Amniotic stem cell (primary cell): ENCODE measurements at places on chromosomes 4 and X.

DNA sequence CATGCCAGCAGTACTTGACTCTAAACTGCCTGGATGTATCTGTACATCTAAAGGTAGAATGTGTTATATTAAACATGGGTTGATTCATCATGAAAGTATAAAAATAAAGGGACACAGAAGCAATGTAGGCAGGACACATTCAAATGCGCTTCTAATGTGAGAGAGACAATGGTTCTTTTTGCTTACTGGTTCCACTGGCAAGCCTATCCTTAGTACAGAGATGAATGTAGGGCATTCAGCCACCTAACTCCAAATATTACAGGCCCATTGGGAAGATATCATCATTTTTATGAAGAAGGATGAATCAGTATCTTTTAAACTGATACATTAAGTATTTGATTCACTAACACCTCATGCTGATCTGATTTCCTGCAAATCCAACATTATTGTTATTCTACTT lies 18.0 kb downstream of the CDKL2 start:
- no peak for DNase-seq

- DNase-seq: no peak
Observed at GRCh38 chr4:45062935-45063545, 336.7 kb upstream of the GNPDA2 start.

DNA sequence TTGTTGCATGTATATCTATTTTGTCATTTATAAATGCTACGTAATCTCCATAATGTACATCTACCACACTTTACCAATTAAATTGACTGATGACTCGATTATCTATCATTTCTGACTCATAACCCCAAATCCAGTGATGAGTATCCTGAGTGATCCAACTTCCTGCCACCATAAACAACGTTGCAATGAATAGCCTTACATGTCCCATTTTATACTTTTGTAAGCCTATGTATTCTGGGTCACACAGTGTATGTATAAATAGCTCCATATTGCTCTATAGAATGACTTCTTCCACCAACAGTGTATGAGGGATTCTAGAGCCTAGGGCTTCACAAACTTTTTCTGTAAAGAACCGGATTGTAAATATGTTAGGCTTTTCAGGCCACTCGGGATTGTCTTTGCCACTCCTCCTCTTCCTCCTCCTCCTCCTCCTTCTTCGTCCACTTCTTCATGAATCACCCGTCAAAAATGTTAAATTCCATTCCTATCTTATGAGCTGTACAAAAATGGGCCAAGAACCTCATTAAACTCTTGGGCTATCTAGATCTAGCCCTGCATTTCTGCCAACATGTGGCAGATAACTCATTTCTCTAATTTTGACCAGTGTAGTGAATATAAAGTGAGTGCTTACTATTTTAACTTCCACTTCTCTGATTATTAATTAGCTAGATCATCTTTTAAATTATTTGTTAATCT lies 672.2 kb upstream of the AMOT start:
- peak; percentile 2 for DNase-seq

DNA sequence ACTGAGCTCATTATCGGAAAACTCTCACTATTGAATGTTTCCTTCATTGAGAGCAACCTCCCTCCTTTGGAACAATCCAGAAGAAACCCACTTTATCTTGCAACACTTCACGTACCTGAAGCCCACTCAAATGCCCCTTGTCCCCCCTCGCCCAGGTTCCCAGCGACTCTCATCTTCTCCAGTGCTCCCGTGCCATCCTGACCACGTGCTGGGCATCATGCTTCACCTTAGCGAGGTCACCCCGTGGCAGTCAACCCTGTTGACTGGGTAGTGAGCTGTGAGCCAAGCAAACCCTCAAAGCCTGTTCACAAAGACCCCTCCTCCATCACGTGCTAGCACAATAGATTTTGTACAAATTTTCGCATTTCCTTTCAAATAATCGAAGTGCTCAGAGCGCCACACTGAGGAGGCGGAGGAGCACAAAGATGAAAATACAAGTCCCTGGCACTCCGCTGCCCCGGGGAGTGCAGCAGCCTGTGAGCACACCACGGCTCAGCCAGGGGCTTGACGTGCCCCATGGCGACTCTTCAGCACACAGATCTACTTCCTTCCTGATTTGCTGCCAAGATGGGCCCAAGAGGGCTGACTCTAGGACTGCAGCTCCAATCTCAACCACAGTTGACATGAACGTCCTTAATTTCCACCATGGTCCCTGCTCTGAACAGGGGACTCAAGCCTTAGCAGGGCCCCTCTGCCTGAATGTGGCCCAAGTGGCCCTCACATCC lies 15.6 kb downstream of the PDZD4 start:
- no peak for DNase-seq

DNA sequence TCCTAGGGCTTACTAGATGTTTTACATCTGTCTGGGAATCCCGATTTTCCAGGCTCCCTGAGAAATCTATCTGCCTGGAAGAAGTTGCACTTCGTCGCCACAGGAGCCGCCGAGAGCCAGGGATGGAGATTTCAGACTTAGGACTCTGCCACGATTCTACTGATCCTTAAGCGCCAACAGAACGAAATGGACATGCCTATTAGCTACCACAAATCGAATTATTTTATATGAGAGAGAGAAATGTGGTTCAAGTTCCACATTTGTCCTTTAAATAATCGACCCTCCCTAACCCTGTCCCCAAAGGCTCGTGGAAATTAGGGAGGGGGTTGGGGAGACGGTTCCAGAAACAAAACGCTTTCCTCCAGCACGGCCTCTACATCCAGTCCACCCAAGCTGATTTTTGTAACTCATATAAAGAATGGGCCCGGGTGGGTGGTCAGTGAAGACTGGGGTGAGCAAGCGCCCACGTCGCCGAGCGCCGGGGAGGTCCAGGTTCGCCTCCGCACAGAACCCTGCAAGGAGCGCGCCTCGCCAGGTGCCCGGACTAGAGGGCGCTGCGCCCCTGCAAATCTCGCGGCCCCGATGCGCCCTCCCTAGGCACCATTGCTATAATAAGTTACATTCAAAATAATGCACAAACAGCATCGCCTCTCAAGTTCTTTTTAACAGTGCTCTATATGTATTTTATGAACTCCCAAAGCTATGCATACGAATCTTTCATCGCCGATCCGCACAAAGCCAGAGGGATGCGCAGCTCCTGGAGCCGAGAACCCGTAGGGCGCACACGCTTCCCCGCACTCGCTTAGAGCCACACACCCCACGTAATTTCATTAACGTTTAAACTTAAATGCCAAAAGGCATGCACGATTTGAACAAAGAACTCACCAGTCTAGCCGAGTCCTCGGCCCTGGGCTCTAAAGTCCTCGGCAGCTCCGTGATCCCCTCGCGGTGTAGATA lies 2.1 kb upstream of the FAT1 start:
- peak; percentile 77 for DNase-seq

DNA sequence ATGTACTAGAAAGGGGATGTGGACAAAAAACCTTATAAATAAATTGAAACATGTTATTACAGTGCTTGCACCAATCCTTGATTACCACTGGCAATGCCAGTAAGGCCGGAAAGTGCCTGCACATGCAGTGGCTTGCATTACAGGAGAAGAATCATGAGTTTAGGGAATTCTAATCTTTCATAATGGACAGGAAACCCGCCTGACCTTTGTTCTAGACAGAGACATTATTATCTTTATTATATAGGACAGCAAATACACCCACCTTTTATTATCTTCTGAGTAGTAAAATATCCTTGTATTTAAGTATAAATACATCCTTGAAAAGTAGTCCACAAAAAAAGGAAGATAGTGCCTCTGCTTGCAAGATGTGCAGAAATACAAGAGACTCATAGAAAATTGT lies 379.9 kb upstream of the LCORL start:
- DNase-seq: no peak

GRCh38 chrX:106927700-106928099 lies 7.5 kb downstream of the CLDN2 start:
- DNase-seq: no peak

- no peak for DNase-seq
Observed at GRCh38 chrX:46234775-46235174, 310.4 kb downstream of the ZNF674 start.
